ENCODE measurements at places on chromosomes 5 and 9.

DNA sequence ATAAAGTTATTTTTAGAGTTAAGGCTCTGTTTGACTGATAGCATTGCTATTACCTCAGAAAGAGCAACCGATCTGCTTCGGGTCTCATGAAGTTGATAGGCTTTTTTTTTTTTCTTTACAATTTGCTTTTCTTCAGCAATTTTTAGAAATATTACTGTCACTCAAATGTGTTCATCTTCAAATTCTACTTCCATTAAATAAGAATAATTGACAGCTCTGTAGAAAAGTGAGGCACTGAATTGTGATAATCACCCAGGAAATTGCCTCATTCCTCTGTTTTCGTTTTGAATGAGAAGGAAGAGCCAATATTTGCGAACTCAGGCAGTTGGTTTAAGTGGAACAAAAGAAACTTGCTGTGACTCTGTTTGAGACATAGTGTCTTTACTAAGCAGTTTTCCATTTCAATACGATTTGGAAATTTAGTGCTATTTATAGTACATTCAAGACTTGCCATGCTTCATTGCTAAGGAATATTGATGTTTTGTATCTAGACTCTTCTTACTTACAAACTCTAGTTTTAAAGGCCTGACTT is 700.5 kb upstream of the CDH10 start:
- DNase-seq = no peak

DNA sequence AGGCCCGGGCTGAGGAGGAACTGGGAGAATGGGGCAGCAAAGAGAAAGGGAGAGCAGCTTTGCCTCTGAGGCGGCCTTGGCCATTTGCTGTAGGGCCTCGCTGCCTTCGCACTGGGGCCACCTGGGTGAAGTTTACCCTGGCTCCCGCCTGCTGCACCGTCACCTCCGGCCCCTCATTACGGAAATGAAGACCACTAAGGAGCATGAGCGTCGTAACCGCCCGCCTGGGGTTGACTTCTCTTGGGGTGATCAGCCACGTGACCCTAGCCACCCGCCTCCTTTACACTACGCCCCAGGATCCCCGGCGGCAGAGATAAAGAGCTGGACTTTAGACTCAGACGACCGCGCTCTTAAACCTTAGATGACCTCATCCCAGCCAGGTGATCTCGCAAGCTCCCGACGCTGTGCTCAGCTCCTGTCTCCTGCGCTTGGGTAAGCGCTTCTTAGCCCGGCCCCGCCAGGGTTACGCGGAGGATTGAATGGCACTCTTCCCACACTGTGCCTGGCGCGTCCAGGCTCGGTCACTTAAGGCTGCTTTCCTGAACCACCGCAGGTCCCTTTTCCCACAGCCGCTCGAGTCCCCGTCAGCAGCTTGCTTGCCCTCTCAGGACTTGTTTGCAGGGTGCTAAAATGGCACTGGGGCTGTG is 107.9 kb upstream of the LARP1 start:
- DNase-seq = peak; percentile 86

DNA sequence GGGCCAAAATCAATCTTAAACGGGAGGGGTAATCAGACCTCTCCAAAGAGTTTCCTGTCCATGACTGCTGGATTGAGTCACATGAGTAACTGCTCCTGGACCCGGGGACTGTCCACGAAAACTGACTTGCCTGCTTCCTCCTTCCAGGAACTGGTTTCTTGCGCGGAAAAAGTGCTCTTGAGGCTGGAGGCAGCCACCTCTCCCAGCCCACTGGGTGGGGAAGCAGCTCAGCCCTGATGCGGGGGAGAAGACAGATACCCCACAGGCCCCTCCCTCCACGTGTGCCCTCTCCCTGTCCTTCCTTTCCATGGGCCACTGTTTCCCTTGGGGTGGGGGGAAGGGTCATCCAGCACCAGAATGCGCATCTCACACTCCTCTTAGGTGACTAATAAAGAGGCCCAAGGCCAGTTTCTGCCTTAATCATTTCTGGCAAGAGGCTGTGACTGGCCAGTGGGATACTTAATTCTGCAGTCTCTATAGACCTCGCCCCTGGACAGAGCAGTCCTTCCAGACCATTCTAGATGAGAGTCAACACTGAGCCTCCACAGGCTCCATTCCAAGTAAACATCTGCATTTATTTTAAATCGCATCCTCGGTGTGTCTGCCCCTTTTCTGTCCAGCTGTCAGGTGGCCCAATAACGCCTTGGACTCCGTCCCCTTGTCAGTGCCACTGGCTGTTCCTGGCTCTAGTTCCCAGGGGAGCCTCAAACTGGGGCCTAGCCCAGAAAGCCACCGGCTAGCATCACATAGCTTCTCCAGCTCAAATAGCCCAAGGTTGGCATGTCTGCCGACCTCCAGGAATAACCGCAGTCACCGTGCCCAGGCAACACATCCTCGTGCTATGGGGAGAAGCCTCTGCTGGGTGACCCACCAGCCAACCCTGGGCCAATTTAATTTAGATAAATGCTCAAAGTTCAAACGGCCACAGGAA is 12.0 kb downstream of the REXO4 start:
- no peak for DNase-seq

- DNase-seq = no peak
Observed at GRCh38 chr5:180366326-180366725, 13.2 kb upstream of the GFPT2 start.

DNA sequence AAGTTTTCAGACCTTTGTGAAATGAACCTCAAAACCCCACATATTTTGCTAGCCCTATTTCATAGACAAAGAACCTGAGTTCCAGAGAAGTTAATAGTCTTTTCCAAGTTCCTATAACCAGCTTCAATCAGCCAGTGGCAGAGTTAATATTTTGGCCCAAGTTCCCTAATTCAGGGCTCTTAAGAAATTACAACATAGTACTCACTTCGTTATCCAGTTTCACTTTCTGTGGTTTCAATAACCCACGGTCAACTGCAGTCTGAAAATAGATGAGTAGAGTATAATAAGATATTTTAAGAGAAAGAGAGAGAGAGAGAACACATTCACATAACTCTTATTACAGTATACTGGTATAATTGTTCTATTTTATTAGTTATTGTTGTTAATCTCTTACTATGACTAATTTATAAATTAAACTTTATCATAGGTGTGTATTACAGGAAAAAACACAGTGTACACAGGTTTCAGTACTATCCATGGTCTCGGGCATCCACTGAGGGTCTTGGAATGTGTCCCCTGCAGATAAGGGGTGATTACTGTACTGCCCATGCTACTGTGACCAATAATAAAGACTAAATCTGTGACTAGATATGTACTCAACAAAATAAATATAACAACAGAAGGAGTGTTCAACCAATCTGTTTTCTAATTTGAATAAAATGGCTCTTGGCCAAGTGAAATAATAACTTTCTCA is 9.3 kb upstream of the MYOT start:
- DNase-seq = peak; percentile 71

DNA sequence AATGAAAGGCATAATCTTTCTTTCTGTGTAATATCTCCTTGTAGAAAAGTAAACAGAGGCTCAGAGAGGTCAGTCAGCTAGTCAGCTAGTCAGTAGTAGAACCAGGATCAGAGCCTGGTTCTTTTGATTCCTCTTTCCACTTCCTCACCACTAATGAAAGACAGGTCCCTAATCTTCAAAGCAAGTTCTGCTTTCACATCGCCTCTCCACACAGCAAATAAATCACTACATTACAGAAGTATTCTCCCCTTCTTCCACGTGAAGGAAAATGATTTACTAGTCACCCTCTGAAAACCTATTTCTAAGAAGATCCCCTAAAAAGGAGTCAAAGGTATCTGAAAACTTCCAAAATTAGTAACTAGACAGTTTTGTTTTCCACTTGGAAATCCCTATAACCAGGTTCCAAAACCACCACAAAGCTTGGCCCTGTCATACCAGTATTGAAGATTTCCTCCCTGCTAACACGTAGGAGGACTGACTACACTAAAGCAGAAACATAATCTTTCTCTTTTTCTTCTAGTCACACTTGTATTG is 140.5 kb upstream of the TARS1 start:
- no peak for DNase-seq

- no peak for DNase-seq
Observed at GRCh38 chr5:171689853-171690417, 95.7 kb upstream of the SMIM23 start.

- DNase-seq = no peak
Observed at GRCh38 chr5:72256536-72256935, 63.5 kb downstream of the MRPS27 start.

- peak; percentile 32 for DNase-seq
Observed at GRCh38 chr9:33116860-33117259, 40.4 kb upstream of the SMU1 start.

DNA sequence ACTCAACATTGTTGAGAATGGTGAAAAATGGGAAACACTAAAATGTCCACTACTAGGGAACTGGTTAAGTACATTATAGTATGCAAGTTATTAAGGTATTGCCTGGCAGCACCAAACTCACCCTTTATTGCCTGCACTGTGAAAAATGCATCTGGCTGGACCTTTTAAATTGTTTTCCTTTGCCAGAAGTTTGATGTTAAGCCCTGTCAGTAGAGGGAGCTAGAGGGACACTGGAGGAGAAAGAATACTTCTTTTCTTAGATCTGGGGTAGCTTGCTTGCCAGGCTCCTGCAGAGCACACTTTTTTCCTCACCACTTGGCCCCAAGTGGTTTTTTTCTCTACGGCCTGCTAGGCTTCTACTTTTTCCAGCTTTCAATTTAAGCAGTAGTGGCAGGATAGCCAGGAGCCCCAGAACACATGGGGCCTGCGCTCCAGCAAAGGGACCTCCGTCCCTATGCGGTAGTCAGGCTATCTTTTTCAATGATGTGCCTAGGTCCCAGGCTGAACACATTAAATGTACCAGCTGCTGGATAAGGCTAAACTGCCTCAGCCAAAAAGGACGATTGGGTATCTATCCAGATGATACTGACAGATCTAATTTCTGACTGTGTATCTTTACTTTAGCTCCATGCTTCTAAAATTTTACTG is 8.0 kb upstream of the HABP4 start:
- DNase-seq = peak; percentile 91

DNA sequence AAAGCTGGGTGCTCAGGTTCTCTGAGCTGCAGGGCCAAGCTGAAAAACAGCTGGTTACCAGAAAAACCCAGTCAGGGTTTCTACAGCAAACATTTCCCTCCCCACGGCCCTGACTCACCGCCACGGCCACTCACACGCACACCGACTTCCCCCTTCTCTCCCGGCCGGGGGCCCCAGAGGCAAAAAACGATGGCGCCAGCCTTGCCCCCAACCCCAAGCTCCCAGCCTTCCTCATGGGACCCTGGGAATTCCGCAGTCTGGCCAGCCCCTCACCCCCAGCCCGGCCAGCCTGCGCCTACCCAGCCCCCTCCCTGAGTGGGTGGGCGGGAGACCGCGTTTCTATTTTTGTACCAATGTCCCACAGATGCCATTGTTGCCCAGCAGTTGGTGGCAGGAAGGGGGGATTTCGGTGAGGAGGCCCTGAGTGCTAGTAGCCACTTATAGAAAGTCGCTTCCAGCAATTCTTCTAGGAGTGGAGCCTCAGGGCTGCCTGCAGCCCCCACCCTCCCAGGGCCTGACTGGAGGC is 18.4 kb downstream of the ENG start:
- DNase-seq = no peak

GRCh38 chr9:125043148-125043547 is 100.2 kb downstream of the SCAI start:
- DNase-seq = no peak

DNA sequence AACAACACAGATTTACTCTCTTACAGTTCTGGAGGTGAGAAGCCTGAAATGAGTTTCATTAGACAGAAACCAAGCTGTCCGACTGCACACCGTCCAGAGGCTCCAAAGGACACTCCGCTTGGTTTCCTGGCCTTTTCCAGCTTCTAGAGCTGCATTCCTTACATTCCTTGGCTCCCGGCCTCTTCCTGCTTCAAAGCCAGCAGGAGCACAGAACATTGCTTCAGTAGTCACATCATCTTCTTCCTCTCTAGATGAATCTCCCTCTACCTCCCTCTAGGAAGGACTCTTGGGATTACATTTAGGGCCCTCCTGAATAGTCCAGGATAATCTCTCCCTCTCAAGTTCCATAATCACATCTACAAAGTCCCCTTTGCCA is 213.3 kb downstream of the CDK5RAP2 start:
- no peak for DNase-seq

DNA sequence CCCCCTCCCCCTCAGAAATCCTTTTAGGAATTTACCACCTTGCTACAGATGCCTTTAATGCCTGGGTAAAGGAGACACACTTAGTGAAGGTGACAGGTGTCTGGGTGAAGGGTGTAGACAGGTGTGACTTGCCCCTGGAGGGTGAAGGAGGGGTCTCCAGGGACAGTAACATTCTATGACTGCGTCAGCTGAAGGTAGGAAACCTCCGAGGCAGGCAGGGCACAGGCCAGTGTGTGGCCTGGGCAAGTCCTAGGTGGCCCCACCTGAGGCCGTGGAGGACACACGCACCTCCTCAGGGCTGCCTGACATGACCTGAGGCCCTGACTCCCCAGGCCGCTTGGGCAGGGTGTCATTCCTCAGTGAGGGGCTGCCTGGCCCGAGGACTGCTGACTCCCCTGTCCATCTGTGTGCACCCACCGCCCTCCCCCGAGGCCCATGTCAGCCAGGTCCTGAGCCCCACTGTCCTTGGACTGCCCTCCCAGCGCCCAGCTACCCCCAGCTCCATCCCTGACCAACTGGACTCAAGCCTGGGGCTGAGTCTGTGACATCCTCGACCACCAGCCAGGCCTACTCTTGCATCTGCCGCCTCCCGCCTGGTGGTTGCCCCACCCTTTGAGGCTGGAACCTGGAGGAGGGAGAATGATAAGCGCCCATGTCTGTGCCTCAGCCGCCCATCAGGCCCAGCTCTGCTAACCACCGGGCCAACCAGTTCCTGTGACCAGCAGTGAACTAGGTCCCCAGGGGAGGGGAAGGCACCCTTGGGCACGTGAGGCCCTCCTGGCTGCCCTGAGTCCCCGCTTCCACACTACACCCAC is 18.4 kb downstream of the CARD19 start:
- DNase-seq = peak; percentile 89

- DNase-seq = peak; percentile 86
Observed at GRCh38 chr5:6745706-6746222, 32.5 kb downstream of the TENT4A start.

DNA sequence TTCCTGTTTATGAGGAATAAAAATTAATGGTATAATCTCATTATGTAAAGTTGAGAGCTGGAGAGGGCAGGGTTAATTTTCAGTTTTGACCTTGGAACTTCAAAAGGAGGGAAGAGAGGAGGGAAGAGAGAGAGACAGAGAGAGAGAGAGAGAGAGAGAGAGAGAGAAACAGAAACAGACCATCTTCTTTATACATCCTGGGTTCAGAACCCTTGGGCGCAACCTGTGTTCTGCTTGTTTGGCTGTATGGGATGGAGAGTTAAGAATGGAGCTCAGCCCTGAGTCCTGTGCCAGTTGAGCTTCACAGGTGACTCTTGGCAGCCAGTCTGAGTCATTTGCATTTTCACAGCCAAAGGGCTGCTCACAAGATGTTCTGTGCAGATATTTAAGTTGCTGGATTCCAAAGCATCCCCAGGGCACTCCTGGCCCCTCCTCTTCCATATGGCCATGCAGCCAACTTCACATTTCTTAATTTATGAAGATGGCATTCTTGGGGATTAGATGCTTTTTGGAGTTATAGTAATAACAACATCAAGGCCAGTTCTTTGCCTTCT is 143.5 kb downstream of the CARTPT start:
- no peak for DNase-seq

DNA sequence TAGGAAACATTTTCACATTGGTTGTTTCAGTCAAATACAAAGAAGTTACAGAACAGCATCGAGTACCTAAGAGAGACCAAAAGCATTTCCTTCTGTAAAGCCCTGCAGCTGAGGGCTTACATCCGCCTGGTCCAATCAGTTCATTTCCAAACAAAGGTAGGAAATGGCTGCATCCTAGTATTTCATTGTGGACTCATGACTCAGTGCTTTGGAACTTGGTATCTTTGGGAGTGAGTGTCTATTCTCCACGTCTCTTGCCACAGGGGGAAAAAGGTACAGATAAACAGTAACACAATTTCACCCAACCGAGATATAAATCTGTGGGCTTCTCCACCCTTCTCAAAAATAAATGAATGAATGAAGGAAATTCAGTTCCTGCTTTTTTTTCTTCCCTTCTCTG is 75.4 kb downstream of the NFIB start:
- DNase-seq = no peak

Measured in hematopoietic multipotent progenitor cell treated with erythropoietin and hydrocortisone succinate and interleukin-3 and kit ligand, for 6 days (in vitro differentiated cells).